ENCODE measurements at places on chromosomes 16 and 17. TPM values are rescaled to one million over a fixed set of nuclear protein-coding genes. Genes with fewer than 3 reads are reported as not detected.

GRCh38 chr17:55295411-55296170, 30.8 kb downstream of the HLF start:
- DNase-seq: peak; percentile 62
- H3K36me3 ChIP-seq: no peaks in the 10 kb centered on the region
- H3K27me3 ChIP-seq: no peaks in the 10 kb centered on the region
- peaks cover 4% of the 10 kb centered on the region for H3K4me1 ChIP-seq
- H3K4me3 ChIP-seq: no peak overlapping the region
- peak overlapping the region; percentile 33 for H3K27ac ChIP-seq

DNA sequence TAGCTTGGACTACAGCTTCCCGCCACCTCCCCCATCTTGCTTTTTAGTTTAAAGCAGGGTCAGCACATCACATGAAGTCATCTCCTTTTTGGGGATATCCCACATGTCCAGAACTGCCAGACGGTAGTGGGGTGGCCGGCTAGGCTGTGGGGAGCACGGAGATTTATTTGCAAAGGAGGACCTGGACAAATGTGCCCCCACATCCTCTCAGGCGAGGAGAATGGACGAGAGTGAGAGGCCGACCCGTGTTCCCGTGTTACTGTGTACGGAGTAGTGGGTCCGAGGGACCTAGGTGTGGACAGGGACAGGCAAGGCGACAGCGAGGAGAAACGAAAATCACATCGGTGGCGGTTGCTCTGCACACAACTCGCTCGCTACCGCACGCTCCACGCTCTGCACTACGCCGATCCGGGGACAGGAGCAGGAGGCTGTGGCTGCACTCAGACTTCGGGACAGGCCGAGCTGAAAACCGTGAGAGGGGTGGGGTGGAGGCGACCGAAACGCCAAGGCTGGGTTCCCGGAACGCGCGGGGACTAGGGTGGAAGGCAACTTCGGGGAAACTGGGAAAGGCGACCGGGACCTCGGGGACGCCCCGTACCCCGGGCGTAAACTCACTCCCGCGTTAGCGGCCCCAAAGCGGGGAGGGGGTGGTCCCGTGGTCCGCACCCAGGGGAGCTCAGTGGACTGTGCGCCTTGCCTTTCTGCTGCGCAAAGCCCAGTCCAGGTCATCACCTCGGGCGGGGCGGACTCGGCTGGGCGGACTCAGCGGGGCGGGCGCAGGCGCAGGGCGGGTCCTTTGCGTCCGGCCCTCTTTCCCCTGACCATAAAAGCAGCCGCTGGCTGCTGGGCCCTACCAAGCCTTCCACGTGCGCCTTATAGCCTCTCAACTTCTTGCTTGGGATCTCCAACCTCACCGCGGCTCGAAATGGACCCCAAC, at the start of gene MT1A:
Gene MT1A, plus strand, starts transcription at position 853 of the 937 bp plus-strand sequence. Its CDS starts 73 bp downstream, at position 926.
- no peaks in the 10 kb centered on the region for H3K36me3 ChIP-seq
- H3K4me3 ChIP-seq: no peak within 1 kb of the TSS
- DNase-seq: peak; percentile 85
- H3K27ac ChIP-seq: peak within 1 kb of the TSS; percentile 50

DNA sequence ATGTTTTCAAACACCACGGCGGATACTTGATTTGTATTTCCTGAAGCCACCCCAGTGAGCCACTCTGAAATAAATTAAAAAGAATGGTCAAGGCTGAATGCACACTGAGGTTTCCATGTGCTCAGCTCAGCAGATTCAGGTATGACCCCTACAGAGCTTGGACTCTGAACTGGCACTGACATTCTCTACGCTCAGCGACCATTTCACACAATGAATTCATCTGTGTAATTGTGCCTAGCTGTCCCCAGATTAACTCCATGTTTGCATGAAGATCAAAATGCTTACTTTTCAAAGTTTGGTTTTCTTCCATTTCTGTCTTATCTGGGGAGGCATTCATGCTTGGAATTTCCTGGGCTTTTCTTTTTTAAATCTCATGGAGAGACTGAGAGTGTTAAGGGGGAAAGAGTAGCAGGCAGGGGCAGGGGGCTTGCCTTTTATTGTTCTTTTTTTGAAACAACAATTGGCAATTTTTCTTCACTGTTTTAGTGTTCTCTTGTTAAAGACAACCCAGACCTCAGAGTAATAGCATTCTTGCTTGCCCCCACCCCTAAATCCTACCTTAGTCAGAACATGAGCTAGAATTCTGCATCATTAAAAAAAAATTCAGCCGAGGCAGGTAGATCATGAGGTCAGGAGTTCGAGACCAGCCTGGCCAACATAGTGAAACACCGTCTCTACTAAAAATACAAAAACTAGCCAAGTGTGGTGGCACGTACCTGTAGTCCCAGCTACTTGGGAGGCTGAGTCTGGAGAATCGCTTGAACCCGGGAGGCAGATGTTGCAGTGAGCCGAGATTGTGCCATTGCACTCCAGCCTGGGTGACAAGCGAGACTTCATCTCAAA, 85.5 kb upstream of the HNF1B start:
- no peaks in the 10 kb centered on the region for H3K4me1 ChIP-seq
- H3K4me3 ChIP-seq: no peak overlapping the region
- H3K36me3 ChIP-seq: no peaks in the 10 kb centered on the region
- H3K27me3 ChIP-seq: no peaks in the 10 kb centered on the region
- DNase-seq: no peak
- no peak overlapping the region for H3K27ac ChIP-seq

DNA sequence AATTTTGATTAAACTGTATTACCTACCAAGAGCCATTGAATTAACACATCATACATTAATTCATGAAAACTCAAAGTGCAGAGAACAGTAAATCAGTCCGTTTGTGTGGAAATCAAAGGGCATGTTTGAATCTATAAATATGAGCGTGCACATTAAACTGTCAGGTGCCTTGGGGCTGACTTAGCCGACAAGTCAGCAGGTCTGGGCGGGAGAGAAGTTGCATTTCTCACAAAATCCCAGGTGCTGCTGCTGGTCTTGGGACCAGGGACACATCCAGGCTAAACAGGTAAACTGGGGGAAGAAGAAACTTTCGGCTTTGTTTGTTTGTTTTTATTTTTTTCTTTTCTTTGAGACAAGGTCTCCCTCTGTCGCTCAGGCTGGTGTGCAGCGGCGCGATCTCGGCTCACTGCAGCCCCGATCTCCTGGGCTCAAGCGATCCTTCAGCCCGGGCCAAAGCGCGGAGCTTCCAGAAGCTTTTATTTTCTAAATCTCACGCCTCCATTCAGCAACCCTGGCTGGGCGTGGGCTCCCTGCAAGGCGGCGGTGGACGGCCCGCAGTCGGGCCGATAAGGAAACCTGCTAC, 213.9 kb downstream of the MRTFB start:
- no peak for DNase-seq
- no peaks in the 10 kb centered on the region for H3K27me3 ChIP-seq
- no peaks in the 10 kb centered on the region for H3K36me3 ChIP-seq
- peaks cover 14% of the 10 kb centered on the region for H3K4me1 ChIP-seq
- peak overlapping the region; percentile 79 for H3K27ac ChIP-seq

DNA sequence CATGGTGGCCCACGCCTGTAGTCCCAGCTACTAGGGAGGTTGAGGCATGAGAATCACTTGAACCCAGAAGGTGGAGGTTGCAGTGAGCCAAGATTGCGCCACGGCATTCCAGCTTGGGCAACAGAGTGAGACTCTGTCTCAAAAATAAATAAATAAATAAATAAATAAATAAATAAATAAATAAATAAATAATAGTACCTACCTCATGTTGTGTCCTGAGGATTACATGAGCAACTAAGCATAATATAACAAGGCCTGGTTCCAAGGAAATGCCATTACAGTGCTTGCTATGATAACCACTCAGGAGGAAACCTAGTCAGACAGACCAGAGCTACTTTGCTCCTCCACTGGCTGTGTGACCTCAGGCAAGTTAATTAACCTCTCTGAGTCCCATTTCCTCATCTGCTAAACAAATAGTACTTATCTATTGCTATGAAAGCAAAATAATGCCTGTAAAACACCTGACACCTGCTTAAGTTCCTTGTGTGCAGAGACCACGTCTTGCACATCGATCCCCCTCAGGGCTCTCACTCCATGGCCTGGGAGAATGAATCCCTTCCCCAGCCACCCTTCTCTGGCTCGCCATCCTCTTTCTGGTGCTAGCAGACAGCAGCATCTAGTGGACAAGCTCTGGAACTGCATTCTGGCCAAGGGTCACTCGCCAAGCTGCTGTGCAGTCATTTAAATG, 7.5 kb downstream of the EPOP start:
- H3K4me3 ChIP-seq: no peak overlapping the region
- H3K36me3 ChIP-seq: no peaks in the 10 kb centered on the region
- peak; percentile 74 for DNase-seq
- H3K27ac ChIP-seq: no peak overlapping the region
- H3K4me1 ChIP-seq: peaks cover 5% of the 10 kb centered on the region

Gene MAPT
- 1.6 TPM for total RNA-seq

Gene C17orf113
- 4.4 TPM for total RNA-seq

Gene KIF18B
- not detected for total RNA-seq

Gene ASGR1
- total RNA-seq: not detected

Data from body of pancreas (tissue), 4 donors.